ENCODE measurements at places on chromosomes 2 and 18.

- DNase-seq: no peak
These were observed 36.4 kb downstream of the ALPK2 start for GRCh38 chr18:58592223-58593214.

DNA sequence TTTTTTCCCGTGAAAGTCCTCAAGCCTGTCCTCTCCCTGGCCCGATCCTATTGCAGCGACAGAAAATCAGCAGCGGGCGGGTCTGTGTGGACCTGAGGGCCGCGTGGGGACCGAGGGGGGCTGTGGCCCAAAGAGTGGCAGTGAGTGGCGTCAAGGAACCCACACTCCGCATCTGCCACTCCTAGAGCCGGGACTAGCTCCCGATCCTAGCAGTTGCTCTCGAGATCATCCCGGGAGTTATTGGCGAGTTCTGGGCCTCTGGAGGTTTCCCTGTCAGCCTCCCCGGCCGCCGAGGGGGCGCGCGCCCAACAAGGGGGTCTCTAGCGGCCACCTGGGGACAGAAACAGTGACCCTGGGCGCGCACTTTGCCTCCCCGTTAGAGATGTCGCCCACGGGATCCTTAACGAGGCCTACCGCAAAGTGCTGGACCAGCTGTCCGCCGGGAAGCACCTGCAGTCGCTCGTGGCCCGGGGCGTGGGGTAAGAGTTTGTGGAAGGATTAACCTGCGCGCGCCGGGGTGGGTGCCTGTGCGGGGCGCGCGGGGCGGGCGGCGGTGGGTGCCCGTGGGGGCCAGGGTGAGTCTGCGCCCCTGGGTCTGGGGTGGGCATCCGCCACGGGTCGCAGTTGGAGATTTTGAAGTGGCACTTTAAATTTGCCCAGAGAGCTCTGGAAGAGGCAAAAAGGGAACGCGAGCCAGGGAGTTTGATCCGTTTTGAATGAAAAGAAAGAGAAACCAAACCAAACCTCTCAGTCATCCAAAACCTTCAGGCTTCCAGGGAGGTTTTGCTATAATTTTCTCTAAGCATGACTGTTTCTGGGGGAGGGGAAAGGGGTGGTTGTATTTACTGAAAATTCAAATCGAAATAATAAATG, 3.5 kb downstream of the ADCYAP1 start:
- DNase-seq: no peak

DNA sequence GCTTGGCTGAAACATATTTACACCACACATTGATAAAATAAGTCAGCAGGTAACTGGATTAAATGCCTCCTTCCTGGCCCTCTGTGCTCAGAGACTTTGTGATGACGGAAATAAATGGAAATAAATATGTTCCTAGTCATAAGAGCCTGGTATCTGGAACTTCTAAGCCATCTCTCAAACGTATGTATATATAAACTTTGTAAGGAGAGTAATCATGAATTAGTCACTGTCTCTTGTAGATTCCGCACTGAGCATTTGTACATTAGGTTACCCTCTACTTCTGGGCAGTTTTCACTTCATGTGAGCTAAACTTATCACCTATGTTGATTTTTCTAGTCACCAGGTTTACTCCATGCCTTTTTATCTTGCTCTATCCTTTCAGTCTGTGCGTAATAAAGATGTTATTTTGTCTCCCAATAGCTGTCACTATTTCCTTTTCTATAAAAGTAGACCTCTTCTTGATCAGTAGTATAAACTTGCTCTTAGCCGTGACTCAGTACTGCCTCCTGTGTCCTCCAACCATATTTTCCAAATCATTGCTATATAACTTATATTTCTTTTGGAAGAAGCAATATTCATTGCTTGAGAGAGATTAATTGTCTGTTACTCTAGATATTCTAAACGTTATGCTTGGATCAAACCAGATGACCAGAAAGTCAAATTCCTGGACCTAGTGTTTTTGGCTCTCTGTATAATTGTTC, 53.2 kb downstream of the FEZ2 start:
- no peak for DNase-seq

- DNase-seq: peak; percentile 28
These were observed 87.3 kb downstream of the BABAM2 start for GRCh38 chr2:27977731-27978312.

GRCh38 chr2:138428710-138429440, 72.7 kb upstream of the SPOPL start:
- no peak for DNase-seq

DNA sequence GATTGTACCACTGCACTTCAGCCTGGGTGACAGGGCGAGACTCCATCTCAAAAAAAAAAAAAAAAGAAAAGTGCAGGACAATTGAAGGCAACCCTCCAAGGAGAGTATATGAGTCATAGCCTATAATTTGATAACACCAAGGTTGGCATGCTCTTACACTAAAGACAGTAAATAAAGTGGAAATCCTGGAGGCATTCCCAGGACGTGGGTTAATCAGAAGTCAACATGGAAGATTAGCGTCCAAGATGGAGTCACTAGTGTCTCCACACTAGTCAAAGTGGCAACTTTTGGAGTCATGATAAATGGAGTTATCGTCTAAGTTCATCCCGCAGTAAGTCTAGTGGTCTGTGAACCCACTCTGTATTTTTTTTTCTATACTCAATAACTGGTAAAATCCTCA, 21.2 kb upstream of the UGGT1 start:
- DNase-seq: no peak

DNA sequence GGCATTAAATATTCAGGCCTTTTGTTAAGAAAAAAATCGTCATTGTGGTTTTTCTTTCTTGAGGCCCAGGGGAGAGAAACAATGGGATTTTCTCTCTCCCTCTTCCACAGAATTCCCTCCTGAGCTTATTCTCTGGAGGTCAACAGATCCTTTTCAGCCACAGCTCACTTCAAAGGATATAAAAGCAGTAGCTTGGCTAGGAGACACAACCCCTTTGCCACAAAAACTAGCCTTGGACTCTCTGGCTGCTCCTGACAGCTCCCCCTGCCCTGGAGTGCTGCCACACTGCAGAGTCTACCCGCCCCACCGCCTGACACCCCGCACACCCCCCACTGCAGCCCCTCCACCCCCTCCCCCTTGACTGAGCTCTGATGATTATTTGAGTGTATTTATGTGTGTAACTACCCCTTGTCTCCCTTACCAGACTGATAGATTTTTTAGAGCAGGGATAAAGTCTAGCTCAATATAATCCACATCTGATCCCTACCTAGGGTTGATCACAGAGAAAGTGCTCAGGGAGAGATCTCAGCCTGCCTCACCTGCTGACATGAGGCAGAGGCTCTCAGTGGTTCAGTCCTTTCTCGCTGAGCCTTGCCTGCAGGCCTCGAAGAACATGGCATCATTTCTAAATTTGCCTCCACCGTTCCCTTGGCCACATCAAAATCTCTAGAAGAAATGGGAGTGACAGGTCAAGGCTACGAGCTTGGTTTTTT, 132.2 kb upstream of the SP5 start:
- DNase-seq: no peak

DNA sequence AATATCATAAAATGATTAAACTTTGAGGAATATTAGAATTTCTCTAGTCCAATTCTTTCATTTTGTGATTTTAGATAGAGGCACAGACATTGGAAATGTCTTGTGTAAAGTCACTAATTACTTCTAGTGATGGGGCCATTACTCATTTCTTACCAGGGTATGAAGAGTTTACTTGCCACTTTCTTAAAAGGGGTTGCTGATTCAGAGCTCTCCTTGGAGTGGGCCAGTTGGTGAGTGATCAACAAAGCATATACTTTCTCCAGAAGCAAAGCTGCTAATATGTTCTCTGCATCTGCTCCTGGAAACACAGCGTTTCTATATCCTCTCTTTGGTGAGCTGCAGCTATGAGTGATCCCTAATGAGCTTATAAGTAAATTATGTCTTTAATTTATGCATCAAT, 408.9 kb upstream of the LRATD1 start:
- no peak for DNase-seq

DNA sequence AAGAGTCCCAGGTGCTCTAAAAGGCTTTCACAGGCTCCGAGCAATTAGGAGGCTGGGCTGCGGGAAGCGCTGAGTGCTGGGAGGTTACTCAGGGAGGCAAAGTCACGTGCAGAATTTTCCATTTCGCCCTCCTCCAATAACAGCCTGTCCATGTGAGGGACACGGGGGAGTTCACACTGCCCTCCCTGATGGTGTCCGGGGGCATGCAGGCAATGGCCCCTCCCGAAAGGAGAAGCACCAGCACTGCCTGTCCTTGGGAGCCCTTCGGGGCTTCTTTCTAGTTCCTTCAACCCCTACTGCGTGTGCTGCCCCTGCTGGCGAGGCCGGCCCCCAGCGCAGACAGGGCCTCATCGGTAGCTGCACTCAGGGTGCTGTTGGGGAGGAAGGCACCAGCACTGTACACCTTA, 63.1 kb upstream of the HPCAL1 start:
- no peak for DNase-seq

GRCh38 chr18:5237083-5237722, 40.1 kb upstream of the AKAIN1 start:
- DNase-seq: no peak

- DNase-seq: no peak
These were observed 34.3 kb upstream of the PPP1CB start for GRCh38 chr2:28717339-28717758.

- no peak for DNase-seq
These were observed 22.3 kb downstream of the C18orf63 start for GRCh38 chr18:74337912-74338309.

DNA sequence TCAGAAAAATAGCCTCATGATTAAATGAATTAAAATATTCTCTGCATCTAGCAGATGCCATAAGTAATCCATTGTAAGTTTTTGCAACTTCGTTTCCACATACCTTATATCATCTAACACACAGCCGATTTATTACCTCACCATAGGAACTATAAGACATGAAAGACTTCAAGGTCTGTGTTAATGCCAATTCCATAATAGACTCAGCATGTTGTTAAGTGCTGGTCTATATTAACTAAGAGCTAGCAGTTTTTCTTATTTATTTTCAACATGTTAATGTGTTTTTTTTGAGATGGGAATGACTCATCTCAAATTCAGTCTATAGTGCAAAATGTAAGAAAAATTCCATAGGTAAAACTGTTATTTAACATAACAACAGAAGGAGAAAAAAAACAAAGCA, 243.9 kb upstream of the GULP1 start:
- DNase-seq: no peak

GRCh38 chr18:8770657-8771056, 65.3 kb downstream of the MTCL1 start:
- no peak for DNase-seq

DNA sequence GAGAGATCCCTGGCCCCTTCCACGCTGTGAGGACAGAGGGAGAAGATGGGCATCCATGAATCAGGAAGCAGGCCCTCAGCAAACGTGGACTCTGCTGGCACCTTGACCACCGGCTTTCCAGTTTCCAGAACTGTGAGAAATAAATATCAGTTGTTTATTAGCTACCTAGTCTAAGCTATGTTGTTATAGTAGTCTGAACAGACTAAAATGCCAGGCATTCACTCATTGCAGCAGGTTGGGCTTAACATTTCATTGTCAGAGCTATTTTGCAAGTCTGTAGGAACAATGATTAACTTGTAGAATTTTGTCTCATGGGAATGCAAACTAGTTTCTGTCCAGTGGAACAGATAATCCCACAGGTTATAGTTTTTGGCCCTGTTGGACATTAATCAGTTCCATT, 24.8 kb upstream of the TBC1D8 start:
- DNase-seq: no peak

- DNase-seq: no peak
These were observed 65.6 kb downstream of the MYCN start for GRCh38 chr2:16005816-16006536.

GRCh38 chr2:182971820-182972547, 66.3 kb downstream of the NCKAP1 start:
- DNase-seq: no peak

DNA sequence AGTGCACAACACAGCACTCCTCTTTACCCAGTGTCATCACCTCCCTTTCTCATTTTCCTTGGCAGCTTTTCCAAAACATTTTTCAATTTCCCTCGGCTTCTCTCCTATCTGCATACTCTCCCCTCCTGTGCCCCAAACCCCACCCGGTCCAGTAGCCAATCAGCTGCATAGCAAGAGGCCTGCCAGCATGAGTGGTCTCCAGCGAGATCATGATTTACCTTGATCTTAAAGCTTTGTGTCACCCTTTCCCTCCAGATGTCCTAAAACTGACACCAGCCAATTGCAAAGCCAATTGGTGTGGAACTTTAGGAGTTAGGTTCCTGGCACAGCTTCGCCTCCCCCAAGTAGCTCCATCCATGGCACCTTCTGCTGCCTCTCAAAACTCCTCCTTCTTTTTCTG, 45.2 kb upstream of the SH3RF3 start:
- DNase-seq: no peak

Data from stimulated activated naive CD4-positive, alpha-beta T cell treated with Interleukin-2 at 50 U/mL for 16 hours (primary cell).